GM19239 (cell line): ENCODE measurements at places on chromosomes 1 and 21.
A peak's percentile ranks its signal among the peaks of the same experiment; 100 is the strongest.

DNA sequence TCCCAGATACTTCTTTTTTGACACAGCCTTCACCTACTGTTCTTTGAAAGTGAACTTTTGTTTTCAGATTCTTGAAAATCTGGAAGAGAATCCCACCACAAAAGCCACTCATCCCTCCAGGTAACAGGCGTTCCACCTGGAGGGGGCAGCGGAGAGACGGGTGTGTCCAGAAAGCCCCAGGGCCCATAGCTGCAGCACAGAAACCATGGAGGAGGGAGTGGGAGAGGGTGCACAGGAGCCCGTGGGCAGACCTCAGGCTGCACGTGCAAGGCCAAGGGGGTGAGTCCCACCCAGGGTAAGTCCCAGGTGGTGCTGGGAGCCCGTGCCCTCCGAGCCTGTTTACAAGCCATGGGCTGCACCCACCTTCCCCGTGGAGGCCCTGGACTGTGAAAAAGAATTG, 86.5 kb downstream of the PSMG1 start:
- DNase-seq: no peak

DNA sequence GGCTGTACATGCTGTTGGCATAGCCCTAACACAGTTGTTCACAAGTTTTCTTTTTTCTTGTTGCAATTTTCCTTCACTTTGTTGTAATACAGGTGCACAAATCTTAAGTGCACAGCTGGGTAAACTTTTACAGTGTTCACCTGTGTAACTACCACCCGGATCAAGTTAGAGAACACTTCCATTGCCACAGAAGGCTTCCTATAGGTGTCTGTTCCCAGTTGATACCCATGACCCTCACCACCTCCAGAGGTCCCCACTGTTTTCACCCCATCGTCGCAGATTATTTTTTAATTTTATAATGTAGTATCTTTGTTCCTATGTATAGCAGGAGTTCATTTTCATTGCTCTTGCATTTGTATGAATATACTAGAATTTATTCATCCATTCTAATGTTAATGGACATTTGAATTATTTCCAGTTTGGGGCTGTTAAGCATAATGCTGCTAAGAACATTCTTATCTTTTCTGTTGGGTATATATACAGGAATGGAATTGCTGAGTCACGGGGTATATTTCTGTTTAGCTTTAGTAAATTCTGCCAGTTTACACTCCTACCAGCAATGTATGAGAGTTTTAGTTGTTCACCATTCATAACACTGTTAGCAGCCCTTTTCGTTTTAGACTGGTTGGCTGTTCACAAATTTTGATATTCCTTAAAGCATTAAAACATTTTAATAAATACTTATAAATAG, 16.4 kb downstream of the SPRTN start:
- no peak for DNase-seq

DNA sequence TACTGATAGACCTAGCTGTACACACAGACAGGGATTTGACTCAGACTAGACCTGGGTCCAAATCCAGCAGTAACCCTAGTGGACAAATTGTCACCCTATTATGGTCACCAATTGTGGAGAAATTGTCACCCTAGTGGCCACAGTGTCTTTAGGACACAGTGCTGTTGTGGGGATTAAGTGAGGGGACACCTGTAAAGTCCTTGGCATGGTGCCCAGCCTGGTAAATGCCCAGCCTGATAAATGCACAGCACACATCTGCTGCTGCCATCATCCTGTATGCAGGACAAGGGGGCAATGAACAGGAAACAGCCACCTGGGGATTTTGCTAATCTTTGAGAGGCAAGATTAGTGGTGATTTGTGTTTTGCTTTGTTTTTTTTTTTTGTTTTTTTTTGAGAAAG, 2.3 kb downstream of the TMEM61 start:
- DNase-seq: no peak

GRCh38 chr1:229003233-229004031, 267.5 kb upstream of the RAB4A start:
- DNase-seq: no peak

DNA sequence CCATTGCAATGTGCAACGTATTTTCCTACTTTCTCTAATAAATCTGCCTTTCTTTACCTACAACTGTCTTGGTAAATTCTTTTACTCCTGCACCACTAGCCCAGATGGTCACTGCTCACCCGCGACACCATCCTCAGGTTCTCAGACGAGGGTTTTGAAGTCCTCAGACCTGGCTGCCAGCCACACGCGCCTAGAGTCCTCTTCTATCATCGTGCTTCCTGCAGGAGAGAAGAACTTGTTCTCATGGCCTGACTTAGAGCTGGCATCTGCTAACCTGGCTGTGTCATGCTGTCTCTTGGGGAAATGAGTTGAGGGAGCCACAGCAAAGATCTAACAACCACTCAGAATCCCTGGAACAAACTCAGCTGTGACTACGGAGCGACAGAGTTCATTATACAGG, 30.3 kb upstream of the PGBD5 start:
- DNase-seq: no peak

DNA sequence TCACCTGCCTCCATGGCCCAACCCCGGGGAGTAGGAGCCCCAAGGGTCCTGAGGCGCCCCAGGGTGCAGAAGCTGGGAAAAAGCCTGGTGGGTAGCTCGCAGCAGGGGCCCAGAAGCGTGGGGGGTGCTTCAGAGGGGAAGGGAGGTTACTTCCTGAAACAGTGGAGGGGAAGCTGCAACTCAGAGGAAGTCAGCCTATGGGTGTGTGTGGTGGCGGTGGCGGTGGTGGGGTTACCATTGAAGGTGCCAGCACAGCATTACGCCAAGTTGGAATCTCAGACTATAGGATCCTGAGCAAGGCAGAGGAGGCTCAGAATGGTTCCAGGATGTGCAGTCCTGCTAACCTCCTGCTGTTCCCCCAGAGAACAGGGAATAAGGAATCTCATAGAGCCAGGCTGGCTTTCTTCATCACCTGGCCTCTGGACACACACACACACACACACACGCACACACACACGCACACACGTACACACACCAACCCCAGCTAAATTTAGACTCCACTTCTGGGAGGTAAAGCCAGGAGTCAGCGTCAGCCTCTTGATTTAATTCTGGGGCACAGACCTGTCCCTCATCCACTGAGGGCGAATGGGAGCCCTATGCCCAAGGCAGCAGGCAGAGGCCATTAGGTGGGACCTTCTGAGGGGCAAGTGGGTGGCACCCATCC, 1.3 kb downstream of the DENND4B start:
- DNase-seq: peak; percentile 92

DNA sequence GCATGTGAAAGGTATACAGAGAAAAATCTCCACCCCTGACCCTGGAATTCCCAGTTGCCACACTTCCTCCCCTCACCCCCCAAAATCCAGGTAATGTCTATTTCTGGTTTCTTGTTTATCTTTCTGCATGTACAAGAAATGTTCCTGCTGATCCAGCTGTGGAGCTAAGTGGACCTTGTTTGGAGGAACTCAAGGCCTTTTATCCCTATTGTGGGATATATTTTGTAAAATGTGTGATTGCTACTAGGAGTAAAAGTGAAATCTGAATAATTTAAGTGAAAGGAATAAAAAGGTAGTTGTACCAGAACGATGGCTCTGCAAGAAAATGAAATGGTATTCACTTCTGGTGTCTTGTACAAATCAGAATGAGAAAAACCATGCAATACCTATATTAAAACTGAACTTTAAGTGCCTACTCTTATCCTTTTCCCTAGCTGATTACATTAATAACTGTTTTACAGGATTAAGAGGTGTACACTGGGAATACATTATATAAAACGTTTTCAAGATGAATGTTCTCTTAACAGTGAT, 3.0 kb downstream of the SPEN start:
- no peak for DNase-seq

DNA sequence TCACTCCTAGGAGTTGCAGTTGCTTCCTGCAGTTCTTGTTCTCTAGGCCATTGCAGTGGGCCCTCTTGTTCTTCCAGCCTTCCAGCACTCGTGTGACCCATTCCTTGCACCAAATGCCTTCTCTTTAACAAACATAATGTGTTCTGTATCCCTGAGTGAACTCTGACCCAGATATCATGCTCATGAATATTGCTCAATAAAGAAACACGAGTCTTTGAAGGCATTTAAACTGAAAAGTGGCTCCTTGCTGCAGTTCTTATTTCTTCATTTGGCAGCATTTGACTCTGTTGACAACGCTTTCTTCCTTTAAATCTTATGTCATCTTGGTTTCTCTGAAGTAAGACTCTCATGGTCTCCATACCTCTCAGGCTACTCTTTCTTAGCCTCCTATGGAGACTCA, 100.7 kb upstream of the PDE4B start:
- DNase-seq: no peak

DNA sequence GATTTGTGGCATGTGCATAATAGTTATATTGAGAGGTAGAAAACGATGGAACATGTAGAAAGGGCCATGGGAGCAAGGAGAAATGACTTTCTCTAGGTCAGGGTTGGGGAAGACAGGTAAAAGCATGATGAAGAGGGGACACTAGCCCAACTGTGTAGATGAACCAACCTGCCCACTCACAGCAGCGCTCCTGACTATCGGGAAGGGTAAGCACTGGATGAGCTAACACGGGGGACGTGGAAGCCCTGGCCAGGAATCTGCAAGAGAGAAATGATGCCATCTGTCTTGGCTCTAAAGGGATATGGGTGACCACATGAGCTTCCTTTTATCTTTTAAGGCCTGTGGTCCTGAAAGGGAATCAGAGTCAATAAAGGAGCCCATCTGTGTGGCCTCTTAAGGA, 36.2 kb upstream of the TMEM125 start:
- no peak for DNase-seq

DNA sequence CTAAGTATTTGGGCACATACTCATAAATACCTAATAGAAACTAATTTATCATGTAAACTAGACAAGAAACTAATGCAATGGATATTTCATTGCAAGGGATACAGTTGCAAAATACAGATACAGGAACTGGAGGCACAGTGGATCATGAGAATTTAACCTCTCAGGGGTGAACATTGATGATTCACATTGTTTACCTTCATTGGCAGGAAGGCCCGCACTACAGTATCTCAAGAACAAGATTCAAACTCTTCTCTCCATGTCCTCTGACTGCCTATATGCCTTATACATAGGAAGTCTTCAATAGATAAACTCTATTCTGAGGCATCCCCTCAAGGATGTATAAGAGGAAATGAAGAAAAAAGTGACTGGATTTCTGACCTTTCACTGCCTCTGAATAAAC, 18.4 kb upstream of the PTBP2 start:
- no peak for DNase-seq
